ENCODE measurements at places on chromosomes 4 and X.

DNA sequence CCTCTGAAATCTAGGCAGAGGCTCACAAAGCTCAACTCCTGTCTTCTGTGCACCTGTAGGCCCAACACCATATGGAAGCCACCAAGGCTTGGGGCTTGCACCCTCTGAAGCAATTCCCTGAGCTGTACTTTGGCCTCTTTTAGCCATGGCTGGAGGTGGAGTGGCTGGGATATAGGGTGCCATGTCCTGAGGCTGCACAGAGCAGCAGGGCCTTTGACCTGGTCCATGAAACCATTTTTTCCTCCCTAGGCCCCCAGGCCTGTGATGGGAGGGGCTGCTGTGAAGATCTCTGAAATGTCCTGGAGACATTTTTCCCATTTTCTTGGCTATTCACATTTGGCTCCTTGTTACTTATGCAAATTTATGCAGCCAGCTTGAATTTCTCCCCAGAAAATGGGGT, 20.9 kb upstream of the COL25A1 start:
- no peak for DNase-seq

GRCh38 chr4:62030958-62031357, 830.8 kb downstream of the ADGRL3 start:
- DNase-seq = no peak

- DNase-seq = no peak
Observed at GRCh38 chrX:41308884-41309647, 24.9 kb upstream of the DDX3X start.

- no peak for DNase-seq
Observed at GRCh38 chrX:132204629-132205028, 14.6 kb downstream of the RAP2C start.

DNA sequence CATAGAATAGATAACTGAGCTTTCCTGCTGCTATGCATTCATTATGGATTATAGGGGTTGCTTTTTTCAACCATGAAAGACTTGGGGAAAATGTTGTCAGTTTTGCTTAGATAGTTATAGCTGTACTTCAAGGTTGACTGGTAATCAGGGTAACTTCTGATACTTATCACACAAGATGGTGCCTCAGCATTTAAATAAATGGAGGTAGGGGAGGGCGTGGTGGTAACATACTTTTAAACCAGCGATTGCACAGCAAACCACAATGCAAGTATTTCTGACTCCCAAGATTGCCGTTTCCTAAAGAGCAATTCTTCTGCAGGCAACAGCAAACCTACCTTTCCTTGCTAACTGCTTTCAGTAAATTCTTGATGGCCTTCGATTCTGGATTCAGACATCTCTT, 1.3 kb downstream of the CXCL10 start:
- no peak for DNase-seq

All from astrocyte of the spinal cord (primary cell).